Activated CD4-positive, alpha-beta T cell treated with anti-CD3 and anti-CD28 coated beads, Interleukin-2, amount 50 U/mL, for 48 hours (primary cell): ENCODE measurements at places on chromosomes 4 and X.

DNA sequence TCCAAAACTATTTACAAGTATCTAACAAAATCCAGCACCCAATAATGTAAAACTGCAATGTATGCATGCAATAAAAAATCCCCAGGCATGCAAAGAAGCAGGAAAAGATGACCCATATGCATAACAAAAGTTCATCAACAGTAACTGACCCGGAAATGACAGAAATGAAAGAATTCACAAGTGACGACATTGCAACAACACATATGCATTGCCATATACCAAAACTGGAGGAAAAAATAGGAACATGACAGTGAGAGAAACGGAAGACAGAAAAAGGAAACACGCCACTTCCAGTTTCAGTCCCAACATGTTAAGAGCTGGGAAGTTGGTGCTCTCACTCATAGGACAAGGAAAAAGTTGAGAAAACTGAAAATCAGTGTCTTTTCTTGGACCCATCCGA is 154.6 kb downstream of the EVC2 start:
- no peak for DNase-seq

DNA sequence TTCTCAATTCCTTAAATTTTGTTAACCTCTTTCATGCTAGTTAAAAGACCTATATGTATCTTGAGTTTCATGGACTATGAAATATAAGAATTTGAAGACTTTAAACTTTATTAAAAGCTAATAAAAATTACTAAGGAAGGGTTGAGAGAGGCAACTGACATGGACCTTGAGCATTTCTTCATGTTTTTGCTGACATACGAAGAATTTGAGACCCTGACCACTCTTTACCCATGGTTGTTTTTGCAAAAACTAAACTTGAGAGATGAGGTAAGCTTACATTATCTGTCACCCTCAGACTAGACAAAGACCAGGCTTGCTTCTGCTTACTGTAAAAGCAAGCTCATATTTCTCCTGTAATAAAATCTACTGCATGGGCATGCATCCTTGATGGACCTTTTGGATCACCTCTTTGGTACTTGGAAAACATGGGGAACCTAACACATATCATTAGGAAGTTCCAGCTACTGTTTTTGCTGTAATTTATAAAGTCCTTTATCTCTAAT is 338.2 kb upstream of the PABPC4L start:
- no peak for DNase-seq

- DNase-seq = no peak
Measured at GRCh38 chr4:17356926-17357325, 155.0 kb downstream of the QDPR start.

DNA sequence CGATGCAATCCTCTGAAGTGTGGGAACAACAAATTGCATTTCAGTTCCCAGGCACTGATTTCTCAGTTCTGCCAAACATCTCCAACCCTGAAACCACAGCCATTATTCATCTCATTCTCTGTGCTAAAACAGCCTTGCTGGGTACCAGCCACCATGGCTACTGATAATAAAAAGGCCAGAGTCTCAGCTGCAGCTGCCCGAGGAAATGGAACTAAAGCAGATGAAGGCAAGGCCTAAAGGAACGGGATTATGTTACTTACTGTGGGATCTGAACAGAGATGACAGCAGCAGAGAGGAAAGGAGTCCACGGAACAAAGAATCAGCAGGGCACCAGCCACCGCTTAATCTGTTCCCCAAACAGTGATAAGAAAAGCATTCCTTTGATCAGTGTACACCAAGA is 155.7 kb downstream of the PAPSS1 start:
- no peak for DNase-seq

GRCh38 chrX:1657367-1658070 is 42.7 kb downstream of the ASMT start:
- peak; percentile 51 for DNase-seq

DNA sequence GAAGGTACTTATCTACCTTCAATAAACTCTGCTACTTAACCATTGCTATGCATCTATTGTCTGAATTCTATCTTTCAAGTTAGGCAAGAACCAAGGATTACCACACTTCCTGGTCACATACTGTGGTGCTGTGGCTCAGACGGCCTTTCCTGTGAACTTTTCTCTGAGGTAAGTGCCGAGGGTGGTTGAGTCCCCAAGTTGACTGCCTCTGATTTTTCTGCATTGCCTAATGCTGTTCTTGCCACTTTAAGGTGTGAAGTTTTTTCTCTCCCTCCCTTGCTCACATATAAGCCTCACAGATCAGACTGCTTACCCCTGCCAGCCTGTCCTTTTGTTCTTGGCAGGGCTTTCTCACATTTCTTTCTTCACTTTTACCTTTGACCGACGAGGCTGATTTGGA is 348.0 kb upstream of the POU3F4 start:
- no peak for DNase-seq

GRCh38 chr4:49063670-49064069 is 77.6 kb downstream of the CWH43 start:
- DNase-seq = no peak

DNA sequence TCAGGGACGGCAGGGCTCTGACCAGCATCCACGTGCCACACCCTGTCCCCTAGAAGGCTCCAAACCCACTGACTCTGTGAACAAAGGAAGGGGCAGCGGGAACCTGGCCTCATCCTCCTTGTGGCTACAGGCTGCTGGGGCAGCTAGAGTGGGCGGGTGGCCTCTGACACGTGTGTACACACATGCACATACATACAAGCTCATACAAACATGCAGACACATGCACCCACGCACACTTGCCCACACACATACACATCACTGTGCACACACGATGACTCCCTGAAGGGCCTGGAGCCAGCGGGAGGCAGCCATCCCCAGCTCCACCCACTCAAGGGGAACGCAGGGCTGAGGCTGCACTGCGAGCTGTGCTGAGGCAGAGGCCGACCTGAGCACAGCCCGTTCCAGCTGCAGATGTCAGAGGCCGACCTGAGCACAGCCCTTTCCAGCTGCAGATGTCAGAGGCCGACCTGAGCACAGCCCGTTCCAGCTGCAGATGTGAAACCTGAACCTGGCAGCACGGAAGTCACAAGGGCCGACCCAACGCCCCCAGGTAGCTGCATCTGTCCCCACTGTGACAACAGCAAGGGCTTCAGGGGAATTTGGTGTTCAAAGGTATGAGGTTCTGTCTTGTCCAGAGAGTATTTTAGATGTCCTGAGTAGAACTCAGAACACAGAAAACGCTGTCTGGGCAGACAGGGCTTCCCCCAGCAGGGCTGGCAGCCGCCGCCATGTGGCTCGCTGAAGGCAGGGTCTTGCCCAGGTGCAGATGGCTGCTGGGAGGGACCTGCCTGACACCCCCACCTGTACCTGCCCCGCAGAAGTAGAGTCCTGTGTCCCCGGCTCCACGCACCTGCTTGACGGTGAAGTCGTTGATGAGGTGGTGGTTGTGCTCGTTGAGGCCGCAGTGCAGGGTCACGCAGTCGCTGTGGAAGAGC is 33.5 kb downstream of the CTBP1 start:
- DNase-seq = no peak

DNA sequence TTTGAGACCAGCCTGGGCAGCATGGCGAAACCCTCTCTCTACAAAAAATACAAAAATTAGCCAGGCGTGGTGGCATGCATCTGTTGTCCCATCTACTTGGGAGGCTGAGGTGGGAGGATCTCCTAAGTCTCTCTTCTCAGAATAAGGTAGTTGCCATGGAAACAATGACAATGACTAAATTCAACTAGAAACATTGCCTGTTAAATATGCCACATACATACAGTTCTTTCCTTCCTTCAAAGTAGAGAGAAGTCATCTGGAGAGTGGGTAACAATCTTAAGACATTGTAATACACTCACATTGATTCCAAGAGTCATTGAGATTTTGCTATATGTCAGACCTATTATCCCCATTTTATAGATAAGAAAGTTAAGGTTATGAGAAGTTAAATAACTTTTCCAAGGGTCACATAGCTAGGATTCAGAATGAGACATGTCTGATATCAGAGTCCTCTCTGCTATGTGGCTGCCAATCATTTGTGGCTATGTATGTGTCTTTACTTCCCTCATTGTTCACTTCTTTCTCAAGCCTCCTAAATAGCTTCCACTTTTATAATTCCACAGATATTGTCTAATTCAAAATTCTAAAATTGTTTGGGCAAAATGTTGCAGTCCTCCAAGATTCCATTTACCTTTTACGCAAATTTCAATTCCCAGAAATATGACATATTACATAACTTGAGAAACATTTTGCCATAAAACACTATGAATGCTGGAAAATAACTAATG is 37.2 kb upstream of the RAPGEF2 start:
- DNase-seq = no peak

DNA sequence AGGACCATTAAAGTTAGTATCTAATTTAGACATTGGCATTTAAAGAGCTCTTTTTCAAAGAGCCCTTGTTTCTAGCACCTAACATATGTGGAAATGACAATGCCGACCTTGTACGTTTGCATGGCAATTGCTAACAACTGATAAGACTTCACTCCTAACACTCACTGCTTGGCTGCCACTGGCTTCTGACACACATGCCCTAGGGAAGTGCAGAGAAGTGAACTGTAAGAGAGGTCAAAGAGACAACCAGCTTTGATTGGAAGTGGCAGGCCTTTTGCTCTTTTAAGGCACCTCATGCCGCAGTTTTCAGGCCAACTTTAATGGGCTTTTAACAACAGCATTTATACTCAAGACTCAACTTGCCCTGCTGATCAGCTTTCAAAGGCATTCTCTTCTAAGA is 158.4 kb downstream of the RAB28 start:
- DNase-seq = no peak

DNA sequence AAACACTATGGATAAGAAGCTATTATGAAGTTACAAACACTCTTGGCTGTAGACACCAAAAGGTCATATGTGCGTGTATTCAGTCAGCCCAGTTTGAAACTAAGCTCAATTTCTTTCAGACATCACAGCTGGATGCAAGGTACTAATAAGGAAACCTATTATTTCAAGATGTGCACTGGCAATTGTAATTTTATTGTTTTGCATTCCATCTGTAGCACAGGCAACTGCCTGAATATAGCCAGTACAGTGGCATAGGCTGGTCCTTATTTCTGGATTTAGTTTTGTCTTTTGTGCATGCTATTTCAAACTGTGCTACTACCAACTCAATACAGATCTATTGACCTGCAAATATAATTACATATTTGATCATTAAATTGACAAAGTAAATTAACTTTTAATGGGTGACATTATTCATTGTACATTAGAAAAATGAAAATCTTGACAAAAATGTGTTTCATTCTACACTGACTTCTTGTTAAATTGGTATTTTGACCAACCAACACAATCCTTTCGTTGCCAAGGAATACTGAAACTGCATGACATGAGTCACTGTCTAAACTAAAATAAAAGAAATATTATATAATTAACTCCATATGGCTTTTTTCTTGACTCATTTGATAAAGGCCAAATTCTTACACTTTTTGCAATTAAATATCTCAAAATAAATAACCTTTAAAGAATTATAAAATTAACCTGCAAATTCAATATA is 594.3 kb upstream of the ADGRL3 start:
- no peak for DNase-seq

DNA sequence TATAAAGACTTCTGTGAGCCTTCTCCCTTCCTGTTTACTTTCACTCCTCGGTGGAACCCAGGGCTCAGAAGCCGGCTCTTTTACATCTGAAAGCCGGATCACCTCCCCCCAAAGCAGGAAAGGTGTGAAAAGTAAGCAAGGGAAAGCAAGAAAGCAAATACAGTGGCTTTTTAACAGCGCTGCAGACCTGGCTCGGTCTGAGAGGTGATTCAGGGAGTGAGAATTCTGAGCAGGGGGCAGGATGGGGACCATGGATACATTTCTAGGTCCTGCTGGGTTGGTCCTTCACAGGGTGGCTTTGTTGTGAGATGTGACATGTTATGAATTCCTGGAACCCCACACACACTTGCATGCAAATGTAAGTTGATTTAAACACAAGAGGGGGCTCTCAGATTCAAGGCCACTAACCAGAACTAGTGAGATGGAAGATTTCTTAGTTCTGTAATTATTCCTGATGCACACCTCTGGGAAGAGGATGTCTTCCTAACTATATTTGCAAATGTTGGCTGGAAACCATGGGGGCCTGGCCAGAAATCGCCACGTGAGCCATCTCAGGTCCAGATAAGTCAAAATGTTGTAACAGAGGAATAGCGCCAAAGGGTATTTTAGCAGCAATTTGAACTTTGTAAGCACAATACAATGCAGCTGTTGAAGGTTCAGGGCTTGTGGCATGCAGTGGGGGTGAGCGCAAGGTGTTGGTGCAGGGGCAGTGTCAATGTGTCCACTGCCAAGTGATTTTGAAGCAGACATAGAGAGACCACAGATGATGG is 670.1 kb upstream of the LCORL start:
- DNase-seq = no peak

GRCh38 chrX:5774446-5774845 is 454.2 kb downstream of the NLGN4X start:
- no peak for DNase-seq

DNA sequence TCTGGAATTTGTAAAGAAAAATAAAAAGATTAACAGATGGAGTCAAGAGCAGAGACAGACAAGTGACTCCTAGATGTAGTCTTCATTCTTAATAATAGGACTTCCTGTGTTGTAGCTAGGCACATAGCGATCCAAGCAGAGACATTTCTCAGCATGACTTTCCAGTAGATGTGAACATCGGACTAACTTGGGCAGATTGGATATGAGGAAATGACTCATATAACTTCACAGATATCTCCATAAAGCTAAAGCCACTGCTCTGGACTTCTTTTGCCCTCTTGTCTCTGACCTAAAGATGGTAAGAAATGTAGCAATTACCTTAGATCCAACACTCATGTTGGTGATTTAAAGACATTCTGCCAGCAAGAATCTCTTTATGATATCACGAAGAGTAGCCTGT is 131.7 kb downstream of the EPHA5 start:
- no peak for DNase-seq

- DNase-seq = no peak
Measured at GRCh38 chr4:153143527-153144348, 60.5 kb upstream of the TRIM2 start.
